ENCODE measurements at places on chromosomes 7 and 10.

GRCh38 chr10:110612087-110612486 lies 32.0 kb upstream of the RBM20 start:
- DNase-seq = no peak

GRCh38 chr7:115793958-115794702 lies 236.4 kb downstream of the TFEC start:
- no peak for DNase-seq

DNA sequence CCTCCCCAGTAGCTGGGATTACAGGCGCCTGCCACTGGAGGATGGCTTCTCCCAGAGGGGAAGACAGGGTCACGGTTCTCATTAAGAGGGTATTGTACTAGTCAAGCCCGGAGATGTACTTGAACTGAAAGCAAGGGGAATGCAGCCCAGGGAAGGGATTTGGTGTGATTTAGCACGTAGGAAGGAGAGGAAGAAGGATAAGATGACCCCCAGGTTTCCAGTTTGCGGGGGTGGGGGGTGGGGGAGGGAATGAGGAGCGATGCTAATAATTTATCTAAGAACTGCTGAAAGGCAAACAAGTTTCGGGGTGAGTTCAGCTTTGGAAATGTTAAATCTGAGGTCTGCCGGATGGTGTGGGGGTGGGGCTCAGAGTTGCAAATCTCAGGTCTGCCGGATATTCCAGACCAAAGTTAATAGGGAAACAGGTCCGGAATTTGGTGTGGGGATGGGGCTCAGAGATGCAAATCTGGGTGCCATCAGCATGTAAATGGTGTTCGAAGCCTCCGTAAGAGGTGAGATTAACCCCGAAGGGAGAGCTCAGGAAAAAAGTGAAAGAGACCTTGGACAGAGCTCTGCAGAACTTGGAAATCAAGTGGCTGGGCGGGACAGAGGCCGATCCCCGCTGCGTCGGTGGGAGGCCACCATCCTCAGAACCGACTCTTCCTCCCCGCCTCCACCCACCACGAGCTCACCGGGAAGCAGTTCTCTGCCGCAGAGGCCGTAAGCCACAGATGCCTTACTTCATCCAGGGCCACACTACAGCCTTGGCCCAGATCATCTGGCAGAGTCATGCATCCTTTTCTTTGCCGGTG lies 1.6 kb upstream of the SEPHS1 start:
- DNase-seq = no peak

GRCh38 chr10:7484456-7485243 lies 73.8 kb upstream of the SFMBT2 start:
- no peak for DNase-seq

- no peak for DNase-seq
Observed at GRCh38 chr7:151844825-151845200, 32.1 kb downstream of the PRKAG2 start.

Measured in NCI-H1930 (cell line).